Panc1 (cell line): ENCODE measurements at places on chromosomes 5 and 9. TPM values are rescaled to one million over a fixed set of nuclear protein-coding genes. Genes with fewer than 3 reads are reported as not detected.

The MZB1 gene
- 0.49 TPM for total RNA-seq

The ACSL6 gene
- 0.18 TPM for total RNA-seq

The KLHL9 gene
- 7.4 TPM for total RNA-seq

The AGXT2 gene
- total RNA-seq, result not detected

DNA sequence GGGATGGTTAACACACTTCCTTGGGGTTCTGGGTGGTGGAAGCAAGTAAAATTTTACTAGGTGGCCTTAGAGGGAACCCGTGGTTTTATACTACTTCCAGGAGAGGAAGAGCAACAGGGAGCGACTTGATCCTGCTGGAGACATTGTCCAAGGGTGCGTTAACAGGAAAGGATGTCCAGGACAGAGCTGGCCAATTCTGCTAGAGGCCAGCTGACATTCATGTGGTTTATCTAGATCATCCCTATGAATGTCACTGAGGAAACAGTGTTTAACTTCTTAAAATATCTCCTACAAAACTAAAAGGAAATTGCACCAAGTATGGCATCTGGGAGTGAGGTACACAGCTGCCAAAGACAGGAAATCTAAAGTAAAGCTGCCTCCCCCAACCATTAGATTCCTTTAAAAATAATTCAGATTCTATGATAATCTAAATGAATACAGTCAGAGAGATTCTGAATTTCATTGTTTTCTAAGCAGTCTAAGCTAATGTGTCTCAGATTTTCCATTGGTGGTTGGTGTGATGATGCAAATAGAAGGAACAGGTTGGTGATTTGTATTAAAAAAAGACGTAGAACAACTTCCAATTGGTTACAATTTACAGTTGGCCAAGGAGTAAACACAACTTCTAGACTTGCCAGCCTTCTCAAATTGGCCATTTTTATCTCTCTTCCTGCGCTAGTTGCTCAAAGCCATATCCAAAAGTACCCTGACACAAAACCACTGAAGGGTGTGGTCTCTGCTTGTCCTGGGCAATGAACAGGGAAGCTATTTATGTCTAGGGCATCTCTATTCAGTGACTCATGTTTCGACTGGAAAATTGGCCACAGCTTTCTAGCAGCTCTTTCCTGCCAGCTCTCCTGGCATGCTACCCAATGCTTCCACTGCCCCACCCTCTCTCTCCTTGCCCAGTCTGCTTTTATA, 574.7 kb upstream of the MEF2C start:
- peak; percentile 50 for DNase-seq

- no peak for DNase-seq
These were observed 25.4 kb upstream of the SNX18 start for GRCh38 chr5:54492178-54492577.

DNA sequence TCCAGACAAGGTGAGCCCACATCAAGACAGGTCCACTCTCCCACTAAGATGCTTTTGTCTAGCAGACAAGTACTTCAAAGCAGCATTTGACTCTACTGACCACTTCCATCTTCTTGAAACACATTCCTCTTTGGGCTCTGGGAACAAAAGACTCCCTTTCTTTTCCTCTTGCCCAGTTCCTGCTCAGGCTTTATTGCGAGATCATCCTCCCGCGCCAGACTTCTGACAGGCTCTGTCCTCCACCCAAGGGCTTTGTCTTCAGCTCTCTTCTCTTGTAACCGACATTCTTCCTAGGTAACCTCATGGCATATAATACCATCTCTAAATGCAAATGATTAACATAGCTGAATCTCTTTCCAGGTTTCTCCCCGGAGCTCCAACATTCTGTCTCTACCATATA, 85.8 kb downstream of the NUDT12 start:
- DNase-seq, result no peak

GRCh38 chr5:88825584-88826315, 57.2 kb downstream of the MEF2C start:
- no peak for DNase-seq

DNA sequence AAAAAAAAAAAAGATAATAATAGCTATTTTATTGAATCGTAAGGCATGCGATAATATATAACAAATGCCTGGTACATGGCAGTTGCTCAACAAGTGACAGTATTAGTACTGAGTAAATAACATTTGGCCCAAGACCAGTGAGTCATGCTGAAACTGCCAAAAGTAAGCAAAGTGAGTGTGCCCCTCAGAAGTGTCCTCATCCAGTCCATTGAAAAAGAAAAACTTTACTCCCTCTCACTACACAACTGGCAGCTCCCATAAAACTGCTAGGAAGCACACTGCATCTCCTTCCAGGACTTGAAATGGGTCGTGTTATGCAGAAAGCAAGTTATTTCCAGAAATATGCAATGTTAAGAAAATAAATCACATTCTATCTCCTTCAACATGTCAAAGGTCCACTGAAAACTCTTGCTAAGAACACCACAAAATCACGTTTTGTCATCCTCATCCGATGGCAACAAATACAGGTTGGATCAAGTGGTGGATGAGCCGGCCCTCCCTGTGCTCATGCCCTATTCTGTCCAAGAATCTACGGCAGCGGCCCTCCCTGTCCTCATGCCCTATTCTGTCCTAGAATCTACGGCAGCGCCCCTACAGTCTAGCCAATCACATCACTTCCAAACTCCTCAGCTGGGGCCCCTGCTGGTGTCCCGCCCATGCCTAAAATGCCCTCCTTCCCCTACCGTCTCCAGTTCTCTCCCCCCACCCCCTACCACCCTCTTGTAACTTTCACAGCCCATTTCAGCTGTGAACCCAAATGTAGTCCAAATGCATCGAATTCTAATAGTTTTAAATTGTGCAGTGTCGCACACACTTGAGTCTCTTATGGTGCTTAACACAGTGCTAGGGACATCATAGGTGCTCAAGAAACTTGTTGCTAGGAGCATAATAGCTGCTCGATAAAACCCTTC, 12.5 kb downstream of the PTCH1 start:
- DNase-seq, result no peak

The DAB2 gene
- 1.7 TPM for total RNA-seq

The NDOR1 gene
- 15.6 TPM for total RNA-seq

- no peak for DNase-seq
These were observed 53.2 kb upstream of the C9orf72 start for GRCh38 chr9:27626244-27627187.

DNA sequence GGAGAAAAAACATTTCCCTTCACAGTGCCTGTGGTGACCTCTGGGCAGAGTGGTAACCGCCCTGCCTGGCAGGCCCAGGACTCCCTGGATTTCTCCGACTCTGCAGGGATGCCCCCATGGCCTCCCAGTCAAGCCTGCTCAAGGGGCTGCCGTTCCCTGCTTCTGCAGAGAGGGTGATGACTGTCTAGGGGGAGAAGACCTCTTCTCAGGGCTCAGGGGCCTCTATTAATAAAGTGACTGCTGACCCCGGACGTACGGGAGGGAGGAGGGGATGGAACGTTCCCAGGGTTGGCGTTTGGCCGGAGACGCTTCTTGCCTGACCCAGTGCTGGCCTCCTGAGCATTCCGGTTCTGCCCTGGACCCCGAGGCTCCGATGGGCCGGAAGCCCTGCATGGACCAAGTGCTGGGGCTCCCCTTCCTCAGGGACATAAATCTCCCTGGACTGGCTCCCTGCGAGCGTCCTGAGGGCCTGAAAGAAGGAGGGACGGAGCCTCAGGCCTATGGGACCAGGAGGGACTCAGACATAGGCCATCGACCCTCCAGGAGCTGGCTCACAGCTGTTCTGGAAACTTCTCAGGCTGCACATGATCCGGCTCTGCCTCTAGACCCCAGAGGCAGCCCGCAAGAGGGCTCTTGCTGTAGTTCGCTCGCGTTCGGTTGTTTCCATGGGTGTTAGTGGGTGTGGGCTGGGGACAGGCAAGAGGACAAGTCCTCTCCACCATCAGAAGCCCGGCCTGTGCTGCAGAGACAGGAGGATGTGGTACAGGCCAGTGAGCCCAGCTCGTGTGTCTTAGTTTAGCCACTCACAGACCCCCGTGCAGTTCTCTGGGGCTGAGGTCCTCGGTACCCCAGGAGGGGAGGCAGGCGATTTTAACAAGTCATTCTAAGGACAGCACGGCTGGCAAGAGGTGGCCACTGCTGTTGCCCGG, 8.1 kb upstream of the RNU6ATAC start:
- no peak for DNase-seq

- DNase-seq, result no peak
These were observed 208.7 kb downstream of the GADD45G start for GRCh38 chr9:89813482-89813881.

The ELAVL2 gene
- not detected for total RNA-seq

DNA sequence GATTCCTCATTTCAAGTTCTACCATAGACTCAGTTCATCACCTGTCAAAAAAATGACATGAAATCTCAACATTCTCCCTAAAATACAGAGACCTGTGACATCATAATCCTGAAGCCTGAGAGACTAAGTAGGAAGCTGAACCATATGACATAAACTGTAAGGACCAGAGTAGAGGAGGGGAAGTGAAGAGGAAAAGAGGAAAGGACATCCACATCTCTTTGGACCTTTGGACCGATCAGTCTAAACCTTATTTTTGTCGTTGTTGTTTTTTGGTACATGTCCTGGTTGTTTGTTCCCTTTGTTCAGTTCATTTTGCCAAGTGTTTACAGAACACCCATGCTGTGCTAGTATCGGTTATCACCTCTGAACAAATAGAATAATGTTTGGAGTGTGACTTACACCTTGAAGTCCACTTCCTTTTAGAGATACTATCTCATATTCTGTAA, 41.9 kb downstream of the LURAP1L start:
- no peak for DNase-seq

- DNase-seq, result no peak
These were observed 243.1 kb upstream of the RFX3 start for GRCh38 chr9:3768712-3769457.

GRCh38 chr9:35798658-35799374, 7.4 kb downstream of the NPR2 start:
- peak; percentile 61 for DNase-seq

The BTNL3 gene
- total RNA-seq, result not detected

The SLC45A2 gene
- not detected for total RNA-seq

- no peak for DNase-seq
These were observed 4.7 kb downstream of the ADGRD2 start for GRCh38 chr9:124454791-124455443.

DNA sequence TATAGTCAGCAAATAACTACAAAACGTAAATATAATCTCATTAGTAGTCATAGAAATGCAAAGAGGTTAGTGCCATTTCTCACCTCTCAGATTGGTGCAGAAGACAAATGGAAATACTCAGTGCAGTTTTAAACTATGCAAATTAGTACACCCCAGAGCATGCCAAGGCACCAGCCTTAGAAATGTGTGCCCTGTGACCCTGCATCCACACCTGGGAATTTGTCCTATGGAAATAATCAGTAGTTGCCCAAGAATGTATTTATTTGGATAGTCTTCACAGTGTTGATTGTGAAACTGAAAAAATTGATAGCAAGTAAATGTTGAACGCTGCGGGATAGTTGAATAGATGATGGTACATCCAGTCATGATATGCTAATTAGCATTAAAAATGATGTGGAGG, 152.7 kb downstream of the KDM4C start:
- no peak for DNase-seq

GRCh38 chr5:123046222-123046621, 9.7 kb upstream of the PPIC start:
- no peak for DNase-seq

DNA sequence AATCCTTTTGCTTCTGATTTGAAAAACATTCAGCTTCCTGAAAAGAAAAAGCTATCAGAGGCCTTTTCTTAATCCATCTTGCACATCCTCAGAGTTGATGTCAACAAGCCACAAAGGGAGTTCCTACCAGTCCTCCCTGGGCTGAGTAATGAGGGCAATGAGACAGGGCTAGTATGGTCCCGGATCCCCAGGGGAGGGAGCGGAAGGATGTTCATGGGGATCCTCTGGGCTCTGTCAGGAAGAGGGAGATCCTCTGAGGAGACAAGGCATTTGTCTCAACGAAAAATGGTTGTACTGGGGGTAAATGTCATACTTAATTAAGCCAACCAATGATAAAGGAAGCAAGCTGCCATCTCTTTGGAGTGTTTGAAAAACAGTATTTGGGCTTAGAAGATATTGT, 195.3 kb downstream of the DTWD2 start:
- no peak for DNase-seq

The TAF11L10 gene
- total RNA-seq, result not detected

DNA sequence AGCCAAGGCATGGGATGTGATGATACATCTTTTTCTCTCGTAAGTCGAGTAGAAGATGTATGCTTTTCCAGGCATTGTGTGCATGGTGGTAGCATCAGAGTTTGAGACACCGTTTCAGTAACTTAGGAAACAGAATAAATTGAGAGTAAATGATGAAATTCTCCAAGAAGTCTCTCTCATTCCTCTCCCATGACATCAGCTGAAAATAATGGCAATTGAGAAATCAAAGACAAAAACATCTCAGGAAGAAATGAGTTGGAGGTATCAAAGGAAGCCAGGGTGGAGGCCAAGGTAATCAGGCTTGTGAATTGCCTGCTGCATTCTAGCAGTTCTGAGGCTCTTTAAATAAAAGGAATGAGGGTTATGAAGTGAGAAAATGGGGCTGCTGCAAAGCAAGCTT, 53.9 kb downstream of the SGCD start:
- no peak for DNase-seq

DNA sequence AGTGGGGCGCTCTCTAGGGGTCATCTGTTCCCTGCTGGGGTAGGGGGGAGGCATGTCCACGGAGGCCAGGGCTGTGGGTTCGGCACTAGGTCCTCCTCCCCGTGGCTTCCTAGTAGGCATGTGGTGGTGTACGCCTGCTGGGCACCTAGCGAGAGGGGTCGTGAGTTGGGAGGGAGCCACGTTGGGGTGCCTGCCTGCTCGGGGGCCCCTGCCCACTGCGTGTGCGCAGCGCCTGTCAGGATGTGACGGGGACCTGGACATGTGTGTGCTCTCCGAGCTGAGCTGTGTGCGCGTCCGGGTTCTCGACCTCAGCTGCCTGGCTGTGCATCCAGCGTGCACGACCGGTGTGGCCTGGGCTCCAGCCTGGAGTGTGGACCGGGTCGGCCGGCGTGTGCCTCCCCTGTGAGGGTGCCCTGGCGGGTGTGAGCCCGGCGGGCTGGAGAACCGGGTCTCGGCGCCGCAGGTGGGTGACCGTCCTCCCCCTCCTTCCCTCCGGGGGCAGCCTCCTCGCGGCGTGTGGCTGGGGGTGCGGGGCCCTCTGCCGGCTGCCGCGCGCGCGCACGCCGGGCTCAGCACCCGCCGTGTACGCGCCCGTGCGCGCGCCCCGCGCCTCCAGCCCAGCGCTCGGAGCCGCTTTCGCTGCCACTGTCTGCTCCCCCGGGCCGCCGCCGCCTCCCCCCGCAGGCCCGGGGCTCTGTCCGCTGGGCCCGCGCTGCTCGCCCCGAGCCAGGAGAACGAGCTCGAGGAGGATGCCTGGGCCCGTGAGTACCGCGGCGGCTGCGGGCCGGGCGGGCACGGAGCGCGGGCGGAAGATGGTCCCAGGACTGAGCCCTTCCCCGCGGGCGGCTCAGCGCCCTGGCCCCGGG, at the start of gene PRR7:
Gene PRR7, plus strand, starts transcription at position 615 of the 866 bp plus-strand sequence. CDS start 8,254 bp downstream, outside the sequence.
- no peak for DNase-seq

- no peak for DNase-seq
These were observed 101.9 kb downstream of the RPS23 start for GRCh38 chr5:82176115-82176814.

GRCh38 chr9:93118863-93119702, 15.0 kb downstream of the NINJ1 start:
- DNase-seq, result no peak
